ENCODE measurements at places on chromosomes 6 and 20. TPM values are rescaled to one million over a fixed set of nuclear protein-coding genes. Genes with fewer than 3 reads are reported as not detected.

DNA sequence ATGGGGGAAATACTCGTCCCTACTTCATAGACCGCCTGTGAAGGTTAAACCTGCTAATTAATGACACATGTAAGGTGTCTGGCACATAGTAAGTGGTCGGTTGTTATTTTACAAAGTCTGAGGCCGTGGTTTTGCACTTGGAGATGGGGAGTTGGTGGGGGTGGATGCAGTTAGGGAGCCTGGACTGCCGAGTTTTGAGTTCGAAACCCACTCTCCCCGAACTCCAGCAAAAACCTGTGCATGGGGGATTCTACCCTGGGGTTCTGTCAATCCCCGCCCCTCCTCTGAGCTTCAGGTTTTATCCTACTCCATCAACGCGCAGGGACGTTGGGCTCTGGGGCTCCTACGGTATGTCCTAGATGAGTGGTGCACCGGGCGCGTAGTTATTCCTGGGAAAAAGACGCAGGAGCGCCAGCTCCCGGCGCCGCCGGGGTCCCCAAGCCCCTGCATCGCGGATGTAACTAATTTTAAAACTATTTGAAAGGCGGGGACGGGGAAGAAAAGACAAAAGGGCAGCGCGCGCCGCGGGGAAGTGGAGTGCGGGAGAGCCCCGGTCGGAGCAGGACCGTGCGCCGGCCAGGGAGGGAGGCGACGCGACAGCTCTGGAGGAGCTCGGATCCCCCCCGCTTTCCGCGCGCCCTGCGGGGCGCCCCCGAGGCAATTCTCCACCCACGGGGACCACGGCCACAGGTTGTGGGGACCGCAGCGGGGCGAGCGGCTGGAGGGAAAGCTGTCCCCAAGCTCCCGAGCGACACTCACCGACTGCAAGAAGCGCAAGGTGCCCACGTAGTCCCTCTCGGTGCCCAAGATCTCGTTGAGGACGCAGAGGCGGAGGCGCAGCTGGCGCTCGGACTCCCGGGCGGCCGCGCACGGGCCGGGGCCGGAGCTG is 672 bp downstream of the PREX1 start:
- no peak overlapping the region for H3K27ac ChIP-seq
- H3K4me1 ChIP-seq, result peaks cover 40% of the 10 kb centered on the region
- peak overlapping the region; percentile 80 for H3K4me3 ChIP-seq
- H3K36me3 ChIP-seq, result no peaks in the 10 kb centered on the region

GRCh38 chr6:624979-625378 is 31.9 kb downstream of the HUS1B start:
- no peaks in the 10 kb centered on the region for H3K27me3 ChIP-seq
- H3K4me1 ChIP-seq, result peaks cover 5% of the 10 kb centered on the region
- peaks cover 2% of the 10 kb centered on the region for H3K36me3 ChIP-seq

DNA sequence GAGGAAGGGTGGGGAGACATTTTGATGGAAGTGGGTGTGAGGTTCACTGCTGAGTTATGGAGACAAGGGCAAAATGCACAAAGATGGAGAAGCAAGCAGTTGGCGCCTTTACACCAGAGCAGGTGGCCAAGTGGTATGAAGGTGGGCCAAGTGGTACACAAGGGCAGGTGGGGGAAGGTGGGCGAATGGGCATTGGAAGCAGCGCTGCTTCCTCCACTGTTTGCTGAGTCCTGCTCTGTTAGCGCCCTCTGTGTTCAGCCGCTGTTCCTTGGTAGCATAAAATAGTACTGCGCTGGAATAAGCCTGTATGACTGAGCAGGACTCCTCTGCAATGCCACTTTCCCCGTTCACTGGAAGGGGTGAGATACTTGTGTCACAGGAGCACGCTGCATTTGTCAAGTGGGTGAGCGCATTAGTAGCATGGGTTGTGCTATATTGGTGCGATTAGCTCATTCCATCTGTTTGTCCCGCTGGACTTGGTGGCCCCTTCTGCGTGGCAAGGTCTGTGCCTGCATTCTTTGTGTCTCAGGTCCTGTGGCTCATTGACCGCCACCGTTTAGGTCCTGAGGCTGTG is 116.4 kb downstream of the TOX2 start:
- peaks cover 10% of the 10 kb centered on the region for H3K4me1 ChIP-seq
- DNase-seq, result no peak
- H3K36me3 ChIP-seq, result no peaks in the 10 kb centered on the region
- peaks cover 12% of the 10 kb centered on the region for H3K27me3 ChIP-seq

GRCh38 chr6:15689586-15690482 is 27.0 kb upstream of the DTNBP1 start:
- peaks cover 2% of the 10 kb centered on the region for H3K4me1 ChIP-seq
- no peak overlapping the region for H3K27ac ChIP-seq
- DNase-seq, result peak; percentile 14
- no peak overlapping the region for H3K4me3 ChIP-seq
- no peaks in the 10 kb centered on the region for H3K36me3 ChIP-seq

DNA sequence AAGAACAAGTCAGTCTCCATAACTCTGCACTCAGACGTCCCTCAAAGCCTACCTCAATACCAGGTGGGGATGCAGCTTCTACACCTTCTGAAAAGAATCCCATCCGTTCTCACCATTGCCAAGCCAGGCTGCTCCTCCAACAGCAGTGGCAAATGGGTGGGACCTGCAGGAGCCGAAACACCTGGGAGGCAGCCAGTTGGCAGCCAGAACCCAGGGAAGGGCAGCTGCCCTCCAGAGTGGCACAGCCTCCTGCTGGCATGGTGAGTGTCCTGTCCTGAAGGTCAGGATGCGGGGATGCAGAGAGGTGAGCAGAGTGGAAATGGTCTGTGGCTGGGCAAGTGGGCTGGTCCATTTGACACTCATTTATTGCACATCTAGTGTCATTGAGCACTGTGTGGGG is 210.6 kb upstream of the CDH4 start:
- no peaks in the 10 kb centered on the region for H3K4me1 ChIP-seq
- H3K4me3 ChIP-seq, result no peak overlapping the region

The PI3 gene
- 0.71 TPM for polyA plus RNA-seq

All from muscle of leg (tissue), 16 donors.